Activated CD4-positive, alpha-beta T cell treated with anti-CD3 and anti-CD28 coated beads, Interleukin-2, Interleukin-4, amounts not matched to agents 100 ng/mL and 50 ng/mL, durations not matched to agents 16 hours and 8 hours (primary cell): ENCODE measurements at places on chromosomes 13 and 19.
A peak's percentile ranks its signal among the peaks of the same experiment; 100 is the strongest.

DNA sequence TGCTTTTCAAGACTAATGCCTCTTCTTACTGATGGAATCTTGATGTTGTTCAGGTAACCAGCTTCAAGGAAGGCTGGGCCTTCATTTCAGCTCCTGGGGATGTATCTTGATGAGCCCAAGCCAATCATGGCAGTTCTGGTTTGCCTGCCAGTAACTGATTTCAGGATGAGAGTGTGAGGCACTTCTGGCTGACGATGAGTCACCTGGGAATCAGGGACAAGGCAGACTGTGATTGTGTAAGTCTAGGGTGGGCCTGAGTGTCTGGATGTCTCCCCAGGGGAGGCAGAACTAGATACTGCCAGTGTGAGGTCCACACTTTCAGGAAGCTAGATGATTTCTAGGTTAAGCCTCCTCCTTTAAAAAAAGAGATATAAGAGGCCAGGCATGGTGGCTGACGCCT lies 77.3 kb upstream of the KL start:
- no peak for DNase-seq

DNA sequence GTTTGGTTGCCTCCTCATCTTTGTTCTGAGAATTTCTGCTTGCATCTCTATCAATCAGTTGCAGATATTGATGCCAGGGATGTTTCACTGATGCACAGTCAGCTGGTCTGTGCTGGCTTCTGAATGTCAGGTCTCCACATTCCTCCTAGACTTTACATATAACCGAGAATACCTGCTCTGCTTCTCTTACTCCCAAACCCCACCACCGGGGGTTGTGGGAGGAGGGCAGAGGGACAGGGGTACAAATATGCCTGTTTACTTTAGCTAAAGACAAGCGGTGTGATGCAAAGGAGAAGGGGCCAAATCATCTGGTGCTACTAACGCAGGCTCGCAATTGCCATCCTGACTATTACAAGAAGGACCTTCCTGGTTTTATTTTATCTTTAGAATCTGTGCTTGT lies 17.4 kb upstream of the KLHL1 start:
- no peak for DNase-seq

DNA sequence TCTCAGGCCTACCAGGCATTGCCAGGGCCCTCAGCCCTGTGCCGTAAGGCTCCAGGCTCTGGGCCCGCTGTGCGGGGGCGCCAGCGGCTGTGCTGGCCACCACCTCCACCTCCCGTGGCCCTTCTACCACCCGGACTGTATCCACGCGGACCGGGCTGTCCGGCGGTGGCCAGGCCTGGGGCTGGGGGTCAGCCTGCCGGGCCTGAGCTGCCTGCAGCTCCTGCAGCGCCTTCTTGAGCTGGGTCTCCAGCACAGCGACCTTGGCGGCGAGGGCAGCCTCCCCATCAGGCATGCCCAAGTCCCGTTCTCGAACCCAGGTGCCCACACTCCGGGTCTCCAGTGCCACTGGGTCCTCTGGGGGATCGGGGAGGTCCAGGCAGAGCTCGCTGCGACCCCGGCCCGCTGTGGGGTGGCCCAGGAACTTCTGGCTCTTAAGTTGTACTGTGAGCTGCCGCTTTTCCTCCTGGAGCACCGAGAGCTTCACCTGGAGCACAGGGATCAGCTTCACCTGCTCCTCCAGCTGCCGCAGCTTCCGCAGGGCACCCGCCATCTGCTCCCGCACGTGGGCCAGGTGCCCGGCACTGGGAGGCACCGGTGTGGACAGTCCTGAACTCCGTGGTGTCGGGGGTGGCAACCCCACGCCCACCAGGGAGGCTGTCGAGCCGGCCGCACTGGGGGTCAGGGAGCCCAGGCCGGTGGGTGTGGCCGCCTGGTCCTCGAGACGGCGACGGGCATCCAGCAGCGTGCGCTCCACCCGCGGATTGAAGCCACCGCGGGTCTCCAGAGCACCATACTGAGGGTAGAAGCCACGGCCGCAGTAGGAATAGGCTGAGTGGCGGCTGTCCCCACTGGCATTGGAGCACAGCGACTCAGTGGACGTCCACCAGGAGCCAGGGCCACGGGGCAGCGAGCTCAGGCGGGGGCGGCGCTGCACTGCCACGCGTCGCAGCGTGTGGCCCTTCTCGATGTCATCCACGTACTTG lies 4.1 kb downstream of the KANK2 start:
- no peak for DNase-seq

GRCh38 chr13:111216166-111216960 lies 101.3 kb downstream of the ARHGEF7 start:
- no peak for DNase-seq

DNA sequence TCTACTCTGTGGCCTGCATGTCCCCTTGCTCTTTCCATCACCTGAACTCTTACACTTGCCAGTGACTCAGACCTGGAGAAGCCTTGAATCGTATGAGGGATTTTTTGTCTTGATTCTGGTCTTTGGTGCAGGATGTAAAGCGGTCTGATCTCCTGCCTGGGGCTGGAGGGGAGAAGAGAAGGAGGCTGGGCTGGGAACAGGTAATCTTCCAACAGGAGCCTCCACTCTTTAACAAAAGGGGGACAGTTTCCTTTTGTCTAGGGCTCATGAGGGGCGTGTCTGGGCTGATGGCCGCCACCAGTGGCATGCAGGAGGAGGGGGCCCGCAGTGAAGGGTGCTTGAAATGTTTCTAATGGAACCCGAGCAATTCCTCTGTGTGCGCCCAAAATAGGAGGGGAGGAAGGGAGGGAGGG lies 24.7 kb downstream of the NFIX start:
- DNase-seq, result no peak

GRCh38 chr13:19927117-19927748 lies 31.3 kb upstream of the ZMYM2 start:
- peak; percentile 3 for DNase-seq

DNA sequence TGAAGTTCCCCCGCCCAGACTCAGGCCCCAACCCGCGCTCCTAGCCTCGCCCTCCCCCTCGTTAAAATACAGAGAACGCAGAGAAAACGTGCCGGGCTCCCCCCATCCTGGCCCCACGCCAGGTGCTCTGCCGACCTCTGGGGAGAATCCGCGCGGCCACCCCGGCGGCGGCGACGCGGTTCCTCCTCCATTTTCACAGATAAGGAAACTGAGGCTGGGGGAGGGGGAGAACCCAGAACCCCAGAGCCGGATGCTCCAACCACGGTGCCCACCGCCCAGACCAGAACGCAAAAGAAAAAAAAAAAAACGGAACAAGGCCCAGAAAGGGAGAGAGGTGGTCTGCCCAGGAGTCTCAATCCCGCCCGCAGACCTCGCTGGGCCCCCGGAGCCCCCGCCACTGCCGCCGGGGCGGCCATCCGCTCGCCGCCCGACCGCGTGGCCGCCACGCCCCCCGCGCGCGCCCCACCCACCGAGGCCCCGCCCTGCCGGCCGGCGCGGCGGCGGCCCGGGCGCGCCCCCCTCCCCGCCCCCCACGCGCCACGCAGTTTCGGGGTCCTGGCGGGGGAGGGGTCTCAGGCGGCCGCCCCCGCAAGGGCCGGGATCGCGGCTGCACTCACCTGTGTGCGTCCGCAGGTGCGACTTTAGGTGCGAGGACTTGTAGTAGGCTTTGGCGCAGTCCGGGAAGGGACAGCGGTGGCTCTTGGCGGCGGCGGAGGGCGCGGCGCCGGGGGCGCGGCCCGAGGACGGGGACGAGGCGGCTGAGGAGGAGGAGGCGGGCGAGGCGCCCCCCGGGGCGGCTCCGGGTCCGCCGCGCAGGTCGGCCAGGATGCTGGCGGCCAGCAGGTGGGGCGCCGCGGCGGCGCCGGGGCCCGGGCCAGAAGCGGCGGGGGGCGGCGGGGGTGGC lies 703 bp downstream of the KLF16 start:
- no peak for DNase-seq

DNA sequence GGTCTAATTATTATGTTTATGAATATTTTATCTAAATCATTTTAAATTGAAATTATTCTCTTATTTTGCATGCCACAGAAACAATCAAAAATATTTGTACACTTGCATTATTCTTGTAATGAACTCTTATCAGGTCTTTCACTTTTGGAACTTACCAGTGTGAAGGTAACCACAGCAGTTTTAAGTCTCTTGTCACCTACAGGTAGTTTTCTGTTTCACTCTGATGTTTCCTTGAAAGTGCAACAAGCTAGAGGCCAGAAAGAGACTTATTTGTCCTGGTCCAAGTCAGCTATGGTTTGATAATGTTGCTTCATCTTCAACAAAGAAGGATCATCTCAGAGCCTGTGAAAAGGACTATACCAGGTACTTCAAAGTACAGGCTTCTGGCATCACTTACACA lies 133.4 kb upstream of the NBEA start:
- no peak for DNase-seq

DNA sequence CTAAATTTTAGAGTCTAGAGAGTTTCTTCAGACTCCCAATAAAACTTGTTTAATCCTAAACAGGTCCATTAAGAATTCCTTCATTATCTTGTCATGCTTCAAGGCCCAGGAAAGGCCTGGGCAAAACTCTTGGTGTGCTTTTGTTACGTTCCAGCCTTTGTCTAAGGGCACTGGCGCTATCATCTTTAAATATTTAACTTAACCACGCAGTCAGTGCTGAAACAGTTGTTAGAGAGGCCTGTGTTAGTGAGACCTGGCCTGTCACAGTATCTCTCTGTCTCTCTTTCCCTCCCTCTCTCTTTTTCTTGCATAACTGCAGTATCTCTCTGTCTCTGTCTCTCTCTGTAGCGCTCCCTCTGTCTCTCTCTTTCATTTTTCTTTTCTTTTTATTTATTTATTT lies 8.2 kb upstream of the OR1M1 start:
- no peak for DNase-seq

DNA sequence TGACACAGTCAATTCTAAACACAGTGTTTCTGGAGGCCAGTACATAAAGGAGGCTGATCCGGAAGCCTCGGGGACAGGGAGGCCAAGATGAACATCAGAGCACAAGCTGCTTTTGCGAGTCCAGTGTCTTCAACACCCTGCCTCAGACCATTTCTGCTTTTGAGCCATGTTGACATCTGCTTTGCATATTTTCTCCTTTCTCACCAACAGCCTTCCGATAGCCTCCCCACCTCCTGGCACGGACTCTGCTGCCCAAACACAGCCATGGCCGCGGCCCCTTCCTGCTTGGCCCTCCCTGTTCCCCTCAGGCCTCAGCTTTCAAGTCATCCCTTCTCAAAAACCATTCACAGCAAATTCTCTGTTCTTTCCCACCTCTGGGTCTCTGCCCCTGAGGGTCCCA lies 3.6 kb downstream of the LRRC25 start:
- no peak for DNase-seq

GRCh38 chr13:98004107-98004506 lies 50.6 kb downstream of the IPO5 start:
- DNase-seq, result no peak

DNA sequence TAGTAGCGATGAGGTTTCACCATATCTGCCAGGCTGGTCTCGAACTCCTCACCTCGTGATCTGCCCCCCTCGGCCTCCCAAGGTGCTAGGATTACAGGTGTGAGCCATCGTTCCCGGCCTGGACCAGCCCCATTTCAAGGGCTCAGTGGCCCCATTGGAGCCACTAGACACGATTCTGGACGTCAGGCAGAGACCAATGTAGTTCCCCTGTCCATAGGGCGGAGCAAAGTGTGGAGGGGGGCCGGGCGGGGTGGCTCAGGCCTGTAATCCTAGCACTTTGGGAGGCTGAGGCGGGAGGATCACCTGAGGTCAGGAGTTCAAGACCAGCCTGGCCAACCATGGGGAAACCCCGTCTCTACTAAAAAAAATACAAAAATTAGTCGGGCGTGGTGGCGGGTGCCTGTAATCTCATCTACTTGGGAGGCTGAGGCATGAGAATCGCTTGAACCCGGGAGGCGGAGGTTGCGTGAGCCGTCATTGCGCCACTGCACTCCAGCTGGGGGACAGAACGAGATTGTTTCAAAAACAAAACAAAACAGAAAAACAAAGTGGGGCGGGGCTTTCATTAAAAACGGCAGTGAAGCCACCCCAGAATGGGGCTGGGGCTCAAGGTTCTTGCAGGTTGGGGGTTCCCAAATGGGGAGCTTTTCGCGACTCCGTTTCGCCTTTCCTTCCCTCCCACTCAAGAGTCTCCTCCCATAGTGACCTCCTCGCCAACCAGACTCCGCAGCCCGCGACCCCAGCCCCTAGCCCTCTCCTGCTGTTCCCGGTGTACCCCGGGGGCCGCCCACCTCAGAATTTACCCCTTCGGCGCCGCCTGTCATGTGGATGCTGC lies 758 bp upstream of the TECR start:
- DNase-seq, result no peak

- no peak for DNase-seq
Observed at GRCh38 chr19:51824281-51825005, 29.5 kb downstream of the FPR3 start.

DNA sequence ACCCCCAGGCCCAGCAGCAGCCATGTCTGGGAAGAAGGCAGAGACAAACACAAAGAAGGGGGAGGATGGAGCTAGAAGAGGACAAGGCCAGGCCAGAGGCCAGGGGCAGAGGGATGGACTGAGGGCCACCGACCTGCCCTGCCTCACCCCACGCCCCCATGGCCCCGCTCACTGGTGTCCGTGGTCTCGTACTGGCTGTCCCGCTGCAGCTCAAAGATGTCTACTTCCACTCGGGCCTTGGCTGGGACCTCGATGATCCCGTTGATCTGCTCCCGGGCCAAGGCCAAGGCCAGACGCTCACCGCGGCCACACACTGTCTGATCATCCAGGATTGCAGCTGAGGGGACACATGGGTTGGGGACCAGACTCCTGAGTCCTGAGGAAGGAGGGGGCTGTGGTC lies 5.0 kb downstream of the GRIK5 start:
- no peak for DNase-seq

DNA sequence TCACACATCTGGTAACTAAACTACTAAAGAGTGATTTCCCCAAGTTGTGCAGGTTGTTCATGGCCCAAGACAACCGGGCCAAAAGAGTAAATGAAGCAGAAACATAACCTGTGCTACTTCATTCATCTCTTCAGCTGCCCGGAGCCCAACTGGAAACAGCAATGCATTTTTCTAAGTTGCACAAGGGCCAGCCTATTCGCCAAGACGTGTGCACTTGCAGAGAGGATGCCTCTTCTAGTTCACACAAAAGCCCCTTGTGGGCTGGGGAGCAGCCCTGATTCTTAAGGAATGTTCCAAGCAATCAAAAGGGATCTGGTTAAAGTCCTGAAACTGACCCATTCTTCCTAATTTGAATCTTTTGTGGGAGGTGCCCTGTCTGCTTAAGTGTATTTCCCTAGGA lies 275.8 kb downstream of the SHISA2 start:
- no peak for DNase-seq

DNA sequence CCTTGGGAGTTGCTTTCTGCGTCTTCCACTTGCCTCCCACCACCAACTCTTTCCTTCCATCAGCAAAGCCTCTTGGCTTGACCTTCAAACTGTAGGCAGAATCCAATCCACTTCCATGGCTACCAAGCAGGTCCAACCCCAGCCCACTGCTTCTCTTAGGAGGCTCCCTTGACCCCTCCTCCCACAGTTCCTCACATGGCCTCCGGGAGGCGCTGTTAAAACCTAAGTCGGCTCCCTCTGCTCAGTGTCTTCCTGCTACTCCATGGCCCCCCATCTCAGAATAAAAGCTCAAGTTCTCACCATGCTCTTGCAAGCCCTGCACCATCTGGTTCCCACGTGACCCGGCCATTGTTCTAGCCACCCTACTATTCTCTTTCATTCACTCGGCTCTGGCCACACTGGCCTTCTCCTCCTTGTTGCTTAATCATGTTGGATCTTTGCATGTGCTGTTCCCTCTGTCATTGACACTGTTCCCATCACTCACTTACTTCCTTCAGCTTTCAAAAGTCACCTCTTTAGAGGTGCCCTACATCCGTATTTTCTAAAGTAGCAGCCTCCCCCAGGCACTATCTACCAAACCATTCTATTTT lies 7.5 kb downstream of the IZUMO2 start:
- DNase-seq, result no peak
